ENCODE measurements at places on chromosomes 6 and 20.
A peak's percentile ranks its signal among the peaks of the same experiment; 100 is the strongest.

GRCh38 chr20:14729390-14729789, 392.0 kb upstream of the FLRT3 start:
- no peak for DNase-seq

DNA sequence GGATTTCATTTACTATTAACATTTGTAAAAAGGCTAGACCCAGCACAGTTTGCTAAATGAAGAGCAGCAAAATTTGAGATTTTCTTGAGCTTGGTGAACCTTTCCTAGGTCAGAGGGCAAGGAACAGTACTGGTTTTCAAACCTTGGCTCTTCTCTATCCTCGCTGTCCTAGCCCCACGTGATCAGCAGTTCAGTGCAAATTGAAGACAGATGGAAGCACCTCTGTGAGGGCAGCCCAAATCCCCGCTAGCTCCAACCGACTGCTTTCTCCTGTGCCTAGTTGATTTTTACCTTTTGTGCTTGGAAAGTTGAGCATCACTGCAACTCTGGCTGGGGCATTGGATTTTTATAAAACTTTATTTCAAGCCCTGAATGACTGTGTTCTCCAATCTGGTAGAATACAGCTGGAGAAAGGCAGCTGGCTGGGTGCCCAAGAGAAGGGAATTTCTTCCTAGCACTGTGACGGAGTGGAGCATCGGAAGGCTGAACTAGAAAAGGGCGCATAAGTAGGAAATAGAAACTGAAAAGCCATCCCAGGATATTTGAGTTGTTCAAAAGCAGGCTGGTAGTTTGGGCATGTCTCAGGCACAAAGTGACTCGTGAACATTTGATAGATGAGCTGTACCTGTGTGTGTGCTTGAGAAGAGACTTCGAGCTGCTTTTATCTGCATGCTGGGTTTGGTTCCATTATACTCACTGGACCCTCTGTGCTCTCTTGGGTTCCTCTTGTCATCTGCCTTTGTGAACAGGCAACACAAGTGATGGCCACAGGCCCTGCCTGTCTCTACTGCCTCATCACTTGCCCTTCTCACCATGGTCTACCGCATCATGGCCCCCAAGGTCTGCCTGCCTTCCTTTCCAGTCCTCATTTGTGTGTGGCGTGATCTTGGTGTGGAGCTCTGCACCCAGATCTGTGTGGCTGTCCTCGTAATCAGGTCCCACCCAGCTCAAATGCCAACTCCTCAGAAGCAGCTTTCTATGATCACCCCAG, 2.3 kb downstream of the RNF114 start:
- DNase-seq: peak; percentile 72

DNA sequence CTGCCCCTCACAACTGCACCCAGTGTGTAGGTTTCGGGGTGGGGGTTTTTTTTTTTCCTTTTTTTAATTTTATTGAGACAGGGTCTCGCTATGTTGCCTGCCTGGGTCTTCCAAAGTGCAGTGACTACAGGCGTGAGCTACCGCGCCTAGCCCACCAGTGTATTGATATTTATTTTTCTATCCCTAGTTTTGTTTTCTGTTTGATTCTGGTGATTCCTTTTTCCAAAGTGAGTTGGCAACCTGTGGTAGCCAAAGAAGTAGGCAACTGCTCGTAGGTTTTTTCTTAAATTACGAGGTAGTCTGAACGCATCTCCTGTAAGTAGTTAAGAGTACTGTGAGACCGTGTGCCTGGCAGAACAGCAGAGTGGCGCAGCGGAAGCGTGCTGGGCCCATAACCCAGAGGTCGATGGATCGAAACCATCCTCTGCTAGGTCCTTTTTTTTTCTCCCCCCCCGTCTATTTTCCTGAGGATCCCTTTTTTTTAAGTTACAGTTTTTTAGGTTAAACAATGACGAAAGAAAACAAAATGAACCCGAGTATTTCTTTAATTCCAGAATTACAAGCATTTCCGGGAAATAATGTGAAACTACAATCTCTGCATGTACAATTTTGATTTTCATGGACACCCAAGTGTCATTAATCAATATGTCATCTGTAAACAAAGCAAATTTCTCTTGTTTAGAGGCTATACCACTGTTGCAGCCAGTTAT, 78.7 kb upstream of the BTN3A2 start:
- peak; percentile 68 for DNase-seq

GRCh38 chr6:121549736-121550135, 114.3 kb downstream of the GJA1 start:
- DNase-seq: peak; percentile 93

DNA sequence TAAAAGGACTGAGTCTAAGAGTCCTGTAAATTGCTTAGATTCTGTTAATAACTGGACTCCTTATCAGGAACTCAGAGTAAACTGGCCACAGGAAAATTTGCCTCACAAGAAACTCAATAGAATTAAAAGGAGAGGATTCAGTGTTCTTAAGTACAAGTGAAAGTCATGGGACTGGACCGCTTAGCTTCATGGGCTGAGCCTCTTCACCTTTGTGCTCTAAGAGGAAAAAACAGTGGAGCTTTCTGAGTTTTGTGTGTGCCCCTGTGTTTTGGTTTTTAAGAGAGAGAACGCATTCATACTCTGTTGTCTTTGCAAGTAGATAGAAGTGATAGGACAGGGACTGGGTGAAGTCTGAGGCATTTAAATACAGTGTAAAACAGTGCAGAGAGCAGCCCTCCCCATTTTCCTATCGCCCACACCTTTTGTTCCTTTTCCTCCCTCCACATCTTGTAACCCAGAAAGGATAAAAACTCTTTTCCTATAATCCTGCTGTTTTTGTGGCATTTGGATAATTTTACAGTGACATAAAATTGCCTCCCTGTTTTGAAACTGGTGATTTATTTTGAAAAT, 49.6 kb downstream of the FOXO3 start:
- no peak for DNase-seq

DNA sequence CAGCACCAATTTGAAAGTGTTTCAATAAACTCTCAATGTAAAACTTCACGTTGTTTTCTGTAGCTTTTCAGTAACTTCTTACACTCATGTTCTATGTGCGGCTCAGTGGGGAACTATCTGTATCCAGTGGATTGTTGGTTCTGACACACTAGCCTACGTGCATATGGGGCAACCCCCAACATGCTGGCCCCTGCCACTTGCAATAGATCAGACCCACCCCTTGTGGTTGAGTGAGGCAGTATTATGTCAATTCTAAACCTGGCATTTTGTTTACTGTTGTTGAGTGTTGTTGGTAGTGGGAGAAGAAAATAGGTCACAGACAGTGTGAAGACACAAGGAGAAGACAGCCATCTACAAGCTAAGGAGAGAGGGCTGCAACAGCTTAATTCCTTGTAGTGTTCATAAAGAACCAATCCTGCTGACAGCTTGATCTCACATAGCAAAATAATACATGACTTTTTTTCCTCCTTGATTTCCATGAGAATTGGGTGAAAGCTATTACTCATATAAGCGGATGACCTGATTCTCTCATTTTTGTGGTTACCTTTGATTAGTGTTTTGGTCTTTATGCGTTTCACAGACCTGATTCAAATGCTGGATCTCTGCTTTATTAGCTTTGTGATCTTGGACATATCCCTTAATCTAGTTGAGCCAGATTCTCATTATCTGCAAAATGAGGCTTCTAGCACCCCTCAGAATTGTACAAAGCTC, 320.4 kb downstream of the LAMA2 start:
- peak; percentile 42 for DNase-seq

GRCh38 chr6:4844108-4844507, 67.9 kb downstream of the CDYL start:
- no peak for DNase-seq

All from fibroblast of skin of right quadriceps (primary cell).